ENCODE measurements at places on chromosomes 1 and 21.
A peak's percentile ranks its signal among the peaks of the same experiment; 100 is the strongest.

- DNase-seq = no peak
These were observed 5.5 kb upstream of the ANKRD35 start for GRCh38 chr1:145891143-145891542.

DNA sequence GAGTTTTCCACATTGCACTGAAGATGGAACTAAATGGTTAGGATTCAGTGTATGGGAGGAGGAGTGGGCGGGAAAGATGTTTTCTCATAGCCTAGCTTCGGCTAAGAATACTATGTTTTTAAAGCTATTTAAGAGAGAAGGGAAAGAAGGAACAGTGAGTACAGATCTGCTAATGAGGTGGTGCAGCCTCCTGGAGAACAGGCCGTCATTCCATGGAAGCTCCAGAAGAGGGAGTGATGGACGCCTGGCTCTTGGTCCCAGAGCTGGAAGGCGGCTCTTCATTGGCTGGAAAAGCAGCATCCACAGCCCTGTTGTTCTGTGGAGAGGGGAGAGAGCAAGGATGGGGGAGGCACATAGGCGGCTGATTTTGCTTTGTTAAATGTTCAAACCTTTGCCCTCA, 6.9 kb downstream of the CAMK1G start:
- DNase-seq = no peak

- no peak for DNase-seq
These were observed 82.6 kb downstream of the EVA1C start for GRCh38 chr21:32494934-32495709.

DNA sequence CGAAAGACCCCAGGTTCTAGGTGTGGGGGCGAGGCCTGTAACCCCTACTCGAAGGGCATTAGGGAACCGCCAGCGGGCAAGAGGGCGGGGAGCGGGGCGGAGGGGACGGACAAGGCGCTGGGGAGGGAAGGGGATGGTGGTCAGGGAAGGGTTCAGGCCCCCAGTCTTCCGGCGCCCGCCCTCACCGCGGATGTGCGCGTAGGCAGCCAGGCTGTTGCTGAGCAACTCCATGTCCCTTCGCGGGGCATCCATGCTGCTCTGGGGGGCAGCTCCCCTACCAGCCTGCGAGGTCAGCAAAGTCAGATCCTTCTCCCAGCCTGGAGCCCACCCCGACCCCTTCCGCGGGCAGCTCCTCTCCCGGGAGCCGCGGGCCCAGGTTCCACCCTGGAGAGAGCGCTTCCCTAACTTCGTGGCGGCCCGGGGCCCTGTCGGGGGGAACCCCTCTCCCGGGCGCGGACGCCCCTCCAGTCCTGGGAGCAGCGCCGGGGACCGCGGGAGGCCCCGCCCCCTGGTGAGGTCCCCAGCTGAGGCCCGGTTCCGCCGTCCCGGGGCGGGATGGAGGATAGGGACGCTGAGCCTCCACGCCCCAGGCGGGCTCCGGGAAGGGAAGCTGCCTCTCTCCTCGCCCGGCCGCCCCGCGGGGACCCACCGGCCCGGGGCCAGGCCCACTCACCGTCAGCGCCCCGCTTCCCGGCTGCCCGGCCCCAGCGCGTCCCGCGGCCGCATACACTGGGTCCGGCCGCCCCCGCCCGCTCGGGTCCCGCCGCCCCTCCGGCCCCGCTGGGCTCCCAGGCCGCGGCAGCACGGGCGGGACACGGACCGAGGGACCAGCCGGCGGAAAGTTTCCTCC, 434 bp downstream of the EVA1B start:
- DNase-seq = peak; percentile 51

DNA sequence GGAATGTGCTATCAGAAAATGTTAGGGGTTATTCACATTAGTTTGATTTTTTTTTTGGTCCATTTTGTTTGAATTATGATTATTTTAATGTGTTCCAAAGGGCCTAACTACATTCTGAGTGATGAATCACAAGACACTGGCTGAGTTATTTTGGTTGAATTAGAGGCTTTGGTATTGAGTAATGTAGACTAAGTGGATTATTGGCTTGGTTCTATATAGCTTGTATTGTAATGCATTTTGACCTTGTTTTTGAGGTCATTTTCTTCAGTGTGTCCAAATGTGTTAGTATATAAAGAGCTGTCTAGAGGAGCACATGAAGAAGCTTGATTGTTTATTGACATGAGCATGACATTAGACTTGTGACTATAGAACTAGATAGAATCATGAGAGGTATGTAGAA, 3.4 kb downstream of the ZNF326 start:
- DNase-seq = no peak

DNA sequence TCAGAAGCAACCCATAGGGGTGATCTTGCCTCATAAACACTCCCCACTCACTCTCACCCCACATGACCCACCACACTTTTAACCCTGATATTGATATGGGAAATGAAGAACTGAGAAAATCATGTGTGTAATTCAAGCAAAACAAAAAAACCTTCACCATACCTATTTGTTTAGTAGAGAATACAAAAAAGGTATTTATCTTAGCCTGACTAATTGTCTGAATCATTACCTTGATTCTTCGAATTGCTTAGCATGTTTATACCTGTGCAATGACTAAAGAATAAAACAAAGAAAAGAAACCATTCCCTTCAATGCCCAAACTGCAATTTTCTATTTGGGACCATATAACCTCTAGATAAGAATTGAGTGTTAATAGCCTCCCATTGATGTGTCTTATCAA, 1.8 kb downstream of the CLDN17 start:
- no peak for DNase-seq

GRCh38 chr1:175278734-175279116, 86.1 kb upstream of the KIAA0040 start:
- DNase-seq = no peak

- DNase-seq = no peak
These were observed 149.9 kb downstream of the HS2ST1 start for GRCh38 chr1:87064309-87064708.

DNA sequence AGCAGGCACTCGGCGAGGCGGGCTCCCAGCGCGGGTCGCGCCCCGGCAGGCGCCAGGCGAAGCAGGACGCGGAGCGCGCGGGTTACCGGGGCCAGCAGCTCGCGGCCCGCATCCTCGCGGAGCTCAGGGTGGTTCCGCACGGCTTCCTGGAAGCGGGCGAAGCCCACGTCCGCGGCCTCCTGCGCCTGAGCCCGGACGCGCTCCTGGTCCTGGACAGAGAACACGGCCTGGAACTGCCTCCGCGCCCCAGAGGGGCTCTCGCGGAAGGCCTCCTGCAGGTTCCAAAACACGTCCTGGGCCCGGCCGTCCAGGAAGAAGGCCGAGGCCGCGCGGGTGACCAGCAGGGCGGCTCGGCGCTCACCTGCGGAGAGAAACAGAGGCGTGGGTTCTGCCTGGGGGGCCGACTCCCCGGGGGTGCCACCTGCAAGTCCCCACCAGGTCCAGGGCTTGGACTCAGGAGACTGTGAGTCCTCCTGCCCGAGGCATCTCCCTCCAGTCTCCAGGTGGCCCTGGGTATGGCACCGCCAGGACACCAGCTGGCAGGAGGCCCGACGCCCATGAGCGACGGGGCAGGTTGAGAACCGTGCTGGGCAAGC, 11.4 kb downstream of the TTC34 start:
- DNase-seq = no peak

- DNase-seq = no peak
These were observed 12.8 kb downstream of the LGALS8 start for GRCh38 chr1:236536540-236536939.

GRCh38 chr1:198155253-198155652, 1.5 kb upstream of the NEK7 start:
- DNase-seq = no peak

DNA sequence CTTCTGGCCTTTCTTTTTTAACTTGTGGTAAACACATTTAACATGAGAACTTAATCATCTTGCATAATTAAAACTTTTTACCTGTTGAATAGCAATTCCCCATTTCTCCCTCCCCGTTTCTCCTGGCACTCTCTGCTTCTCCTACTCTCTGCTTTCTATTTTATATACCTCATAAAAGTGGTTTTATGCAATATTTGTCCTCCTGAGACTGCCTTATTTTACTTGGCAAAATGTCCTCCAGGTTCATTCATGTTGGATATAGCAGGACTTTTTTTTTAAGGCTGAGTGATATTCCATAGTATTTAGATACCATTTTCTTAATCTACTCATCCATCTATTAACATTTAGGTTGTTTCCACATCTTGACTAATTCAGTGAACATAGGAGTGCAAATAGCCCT, 35.0 kb downstream of the BTG3 start:
- DNase-seq = no peak

- no peak for DNase-seq
These were observed at the start of gene LRRN2 for GRCh38 chr1:204685236-204686006. LRRN2 (minus strand) TSS chr1:204685738; CDS start chr1:204619992, 65,746 bp downstream.

- DNase-seq = no peak
These were observed 44.7 kb downstream of the XCL2 start for GRCh38 chr1:168498956-168499687.

DNA sequence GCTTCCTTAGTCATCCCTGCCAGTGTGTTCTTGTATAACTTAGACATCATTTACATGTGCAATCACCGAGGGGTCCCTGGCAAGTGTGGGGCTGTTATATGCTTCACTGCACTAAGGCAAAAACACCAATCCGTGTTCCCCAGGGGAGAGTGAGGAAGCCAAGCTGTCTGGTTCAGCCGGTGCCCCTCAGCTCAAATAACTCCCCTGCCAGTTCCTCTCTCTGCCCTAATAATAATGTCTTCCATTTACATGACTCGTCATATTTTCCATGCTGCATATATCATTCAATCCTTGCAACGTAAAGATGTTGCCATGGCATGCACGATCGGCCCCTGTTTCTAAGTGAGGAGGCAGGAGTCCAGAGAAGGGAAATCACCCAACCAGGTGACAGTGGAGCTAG, 24.4 kb upstream of the NDC1 start:
- DNase-seq = no peak

- no peak for DNase-seq
These were observed 52.2 kb downstream of the PHACTR4 start for GRCh38 chr1:28421744-28422143.

DNA sequence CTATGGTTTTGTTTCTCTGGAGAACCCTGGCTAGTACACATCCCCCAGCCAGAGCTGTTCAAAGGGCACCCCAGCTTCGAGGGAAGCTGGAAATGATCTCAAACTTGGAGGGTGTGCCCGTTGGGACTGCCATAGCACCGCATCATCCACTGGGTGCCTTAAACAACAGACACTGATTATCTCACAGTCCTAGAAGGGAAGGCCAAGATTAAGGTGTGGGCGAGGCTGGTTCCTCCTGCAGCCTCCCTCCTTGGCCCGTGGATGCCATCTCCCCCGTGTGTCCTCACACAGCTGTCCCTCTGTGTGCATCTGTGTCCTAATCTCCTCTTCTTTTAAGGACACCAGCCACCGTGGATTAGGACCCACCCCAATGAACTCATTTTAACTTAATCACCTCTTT, 4.2 kb upstream of the IBA57 start:
- DNase-seq = no peak

DNA sequence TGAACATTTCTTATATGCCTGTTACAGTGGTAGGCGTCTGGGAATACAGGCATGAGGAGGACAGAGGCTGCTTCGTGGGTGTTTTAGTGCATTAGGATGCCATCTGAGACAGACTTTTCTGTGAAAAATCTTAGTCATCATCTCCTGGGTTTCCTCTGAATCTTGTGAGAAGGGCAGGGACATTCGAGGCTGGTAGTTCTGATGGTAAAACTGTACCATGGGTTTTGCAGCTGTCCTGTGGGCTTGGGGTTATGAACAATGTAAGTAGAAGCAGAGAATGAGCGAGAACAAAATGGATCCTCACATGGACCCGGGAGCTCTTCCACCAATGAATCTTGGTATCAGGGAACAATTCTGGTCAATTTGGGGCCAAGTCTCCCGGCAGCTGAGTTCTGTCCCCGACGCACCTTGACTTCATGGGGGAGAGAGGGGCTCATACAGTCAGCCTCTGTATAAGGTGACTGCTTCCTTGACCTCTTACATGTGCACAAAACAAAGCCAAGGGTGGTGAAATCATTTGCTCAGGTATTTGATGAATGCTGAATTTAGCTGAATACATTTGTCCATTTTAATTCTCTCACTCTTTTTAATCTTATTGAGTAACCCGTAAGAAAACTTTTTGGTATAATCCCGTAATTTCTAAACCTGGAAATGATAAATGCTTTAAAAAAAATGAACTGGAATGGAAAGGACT, 63.6 kb upstream of the ERRFI1 start:
- peak; percentile 32 for DNase-seq

- DNase-seq = no peak
These were observed 540.8 kb upstream of the ADAMTS5 start for GRCh38 chr21:27507695-27508094.

Measured in activated CD4-positive, alpha-beta T cell treated with anti-CD3 and anti-CD28 coated beads for 48 hours (primary cell).